Fibroblast of skin of right quadriceps (primary cell): ENCODE measurements at places on chromosomes 11 and 22.

- DNase-seq: no peak
Observed at GRCh38 chr11:68145120-68145866, 24.1 kb upstream of the CHKA start.

- no peak for DNase-seq
Observed at GRCh38 chr11:7413961-7414915, 71.1 kb upstream of the OLFML1 start.

- DNase-seq: no peak
Observed at GRCh38 chr11:79102840-79103239, 338.0 kb downstream of the TENM4 start.

GRCh38 chr11:67433536-67434394 lies 3.7 kb downstream of the PTPRCAP start:
- DNase-seq: no peak
